Uterus (tissue), 4 donors: ENCODE measurements at places on chromosomes 7 and 10.

GRCh38 chr7:143504215-143504936 is 26.7 kb downstream of the TAS2R41 start:
- no peaks in the 10 kb centered on the region for H3K4me1 ChIP-seq
- no peak for DNase-seq
- H3K27me3 ChIP-seq = no peaks in the 10 kb centered on the region
- H3K4me3 ChIP-seq = no peak overlapping the region
- no peak overlapping the region for H3K27ac ChIP-seq

DNA sequence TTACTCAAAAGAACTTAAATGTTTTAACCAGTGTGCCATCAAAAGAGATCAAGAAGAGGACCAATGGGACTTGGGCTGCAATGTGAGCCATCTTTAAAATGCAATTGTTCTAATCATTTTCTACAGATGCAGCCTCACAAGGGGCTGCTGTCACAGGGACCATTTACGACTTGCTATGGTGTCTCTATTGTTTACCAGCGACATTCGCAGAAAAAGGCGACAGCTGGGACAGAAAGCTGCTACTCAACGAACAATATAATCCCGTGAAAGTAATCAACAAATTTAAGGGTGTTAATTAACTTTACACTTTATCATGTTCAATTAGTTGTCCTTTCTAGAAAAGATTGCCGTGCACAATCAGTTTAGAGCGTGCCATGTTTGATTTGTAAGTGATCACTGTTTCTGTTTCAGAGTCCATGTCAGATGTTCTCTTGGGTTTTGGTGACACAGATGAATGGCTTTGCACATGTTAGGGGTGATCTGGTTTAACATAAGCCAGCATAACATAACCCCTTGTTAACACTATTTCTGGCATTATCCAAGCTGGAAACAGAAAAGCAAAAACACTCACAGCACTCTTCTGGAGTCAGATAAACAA is 110.8 kb downstream of the HIBADH start:
- no peak for DNase-seq
- no peaks in the 10 kb centered on the region for H3K27me3 ChIP-seq
- no peak overlapping the region for H3K4me3 ChIP-seq
- no peak overlapping the region for H3K27ac ChIP-seq
- no peaks in the 10 kb centered on the region for H3K36me3 ChIP-seq
- H3K4me1 ChIP-seq = no peaks in the 10 kb centered on the region

- H3K27ac ChIP-seq = no peak overlapping the region
- H3K4me1 ChIP-seq = no peaks in the 10 kb centered on the region
- no peaks in the 10 kb centered on the region for H3K27me3 ChIP-seq
These were observed 25.1 kb upstream of the PDZD8 start for GRCh38 chr10:117400329-117400728.

DNA sequence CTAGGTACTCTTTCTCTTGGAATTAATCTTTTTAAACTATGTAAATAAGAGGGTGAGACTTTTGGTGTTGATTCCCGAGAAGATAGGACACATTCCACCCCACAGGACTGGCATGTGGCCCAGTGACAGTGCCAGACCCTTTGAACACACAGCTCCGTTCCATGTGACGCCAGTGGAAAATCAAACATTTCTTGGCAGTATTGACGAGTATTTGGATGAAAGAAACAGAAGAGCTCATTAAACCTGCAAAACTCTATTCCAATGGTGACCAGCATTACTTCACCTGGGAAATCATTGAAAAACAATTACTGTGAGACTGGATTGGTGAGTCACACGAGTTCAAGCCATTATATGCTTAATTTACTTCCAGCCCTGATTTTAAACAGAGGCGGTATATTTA is 25.8 kb downstream of the AKR1E2 start:
- no peak for DNase-seq
- no peaks in the 10 kb centered on the region for H3K4me1 ChIP-seq
- no peak overlapping the region for H3K27ac ChIP-seq
- H3K4me3 ChIP-seq = no peak overlapping the region

DNA sequence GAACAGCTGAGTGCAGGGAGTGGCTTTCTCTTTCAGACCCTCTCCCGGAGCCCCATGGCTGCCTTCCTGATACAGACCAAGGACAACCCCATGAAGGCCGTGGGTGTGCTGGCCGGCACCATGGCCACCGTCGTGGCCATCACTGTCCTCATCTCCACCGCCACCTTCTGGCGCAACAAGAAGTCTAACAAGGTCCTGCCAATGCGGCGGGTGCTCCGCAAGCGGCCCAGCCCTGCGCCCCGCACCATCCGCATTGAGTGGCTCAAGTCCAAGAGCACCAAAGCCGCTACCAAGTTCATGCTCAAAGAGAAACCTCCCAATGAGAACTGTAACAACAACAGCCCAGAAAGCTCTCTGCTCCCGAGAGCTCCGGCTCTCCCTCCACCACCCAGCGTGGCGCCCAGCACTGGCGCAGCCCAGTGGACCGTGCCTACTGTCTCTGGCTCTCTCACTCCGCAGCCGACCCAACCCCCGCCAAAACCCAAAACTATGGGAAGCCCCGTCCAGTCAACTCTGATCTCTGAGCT is 11.2 kb downstream of the LRIT2 start:
- H3K27me3 ChIP-seq = no peaks in the 10 kb centered on the region
- no peak for DNase-seq
- H3K4me1 ChIP-seq = no peaks in the 10 kb centered on the region
- H3K4me3 ChIP-seq = no peak overlapping the region
- no peaks in the 10 kb centered on the region for H3K36me3 ChIP-seq

DNA sequence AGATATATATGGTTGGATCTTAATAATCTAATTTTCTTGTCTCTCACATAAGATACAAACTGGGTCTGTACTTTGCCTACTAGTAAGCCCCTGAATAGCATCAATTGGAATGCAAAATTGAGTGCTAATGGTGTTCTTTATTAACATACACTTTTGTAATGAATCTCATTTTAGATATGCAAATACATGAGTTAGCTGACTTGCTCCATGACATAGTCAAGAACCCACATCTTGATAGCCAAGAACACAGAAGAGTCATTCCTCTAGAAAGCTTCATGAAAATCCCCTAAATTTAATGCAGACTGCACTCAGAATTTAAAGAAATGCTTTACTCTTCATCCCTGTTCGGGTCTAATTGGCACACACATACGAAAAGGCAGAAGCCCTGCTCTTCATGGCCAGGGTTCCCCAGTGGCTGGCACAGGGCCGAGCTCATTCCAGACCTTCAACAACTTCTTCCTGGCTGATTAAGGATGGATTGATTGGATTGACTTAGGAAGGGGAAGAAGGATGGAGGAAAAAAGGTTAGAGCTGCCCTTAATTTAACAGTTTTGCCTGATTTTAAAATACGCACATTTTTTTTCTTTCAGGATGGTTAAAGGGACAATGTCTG is 431.1 kb upstream of the KLF6 start:
- no peak overlapping the region for H3K4me3 ChIP-seq
- no peaks in the 10 kb centered on the region for H3K36me3 ChIP-seq
- no peak for DNase-seq
- H3K4me1 ChIP-seq = no peaks in the 10 kb centered on the region

- H3K36me3 ChIP-seq = no peaks in the 10 kb centered on the region
- H3K4me1 ChIP-seq = no peaks in the 10 kb centered on the region
- no peaks in the 10 kb centered on the region for H3K27me3 ChIP-seq
- DNase-seq = no peak
- H3K27ac ChIP-seq = no peak overlapping the region
These were observed 11.7 kb downstream of the NOC3L start for GRCh38 chr10:94351089-94351488.

DNA sequence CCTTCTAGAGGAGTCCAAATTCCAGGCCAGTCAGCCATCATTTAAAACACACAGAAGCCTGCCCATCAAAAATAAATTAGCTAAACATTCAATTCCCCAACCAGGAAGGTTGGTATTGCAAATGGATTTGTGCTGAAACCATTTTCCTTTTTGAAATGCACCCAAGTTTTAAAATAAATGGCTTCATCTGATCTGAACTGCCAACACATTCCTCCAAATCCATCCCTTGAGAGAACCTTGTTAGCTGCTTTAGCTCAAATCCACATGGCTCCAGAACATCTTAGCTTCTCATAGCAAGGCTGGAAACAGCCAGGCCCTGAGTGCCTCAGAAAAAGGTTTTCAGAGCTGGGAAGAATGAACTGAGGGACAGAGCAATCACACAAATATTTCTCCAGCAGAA is 306.3 kb downstream of the FZD1 start:
- DNase-seq = no peak
- H3K27ac ChIP-seq = no peak overlapping the region
- H3K36me3 ChIP-seq = no peaks in the 10 kb centered on the region
- no peaks in the 10 kb centered on the region for H3K4me1 ChIP-seq
- H3K4me3 ChIP-seq = no peak overlapping the region
- no peaks in the 10 kb centered on the region for H3K27me3 ChIP-seq

DNA sequence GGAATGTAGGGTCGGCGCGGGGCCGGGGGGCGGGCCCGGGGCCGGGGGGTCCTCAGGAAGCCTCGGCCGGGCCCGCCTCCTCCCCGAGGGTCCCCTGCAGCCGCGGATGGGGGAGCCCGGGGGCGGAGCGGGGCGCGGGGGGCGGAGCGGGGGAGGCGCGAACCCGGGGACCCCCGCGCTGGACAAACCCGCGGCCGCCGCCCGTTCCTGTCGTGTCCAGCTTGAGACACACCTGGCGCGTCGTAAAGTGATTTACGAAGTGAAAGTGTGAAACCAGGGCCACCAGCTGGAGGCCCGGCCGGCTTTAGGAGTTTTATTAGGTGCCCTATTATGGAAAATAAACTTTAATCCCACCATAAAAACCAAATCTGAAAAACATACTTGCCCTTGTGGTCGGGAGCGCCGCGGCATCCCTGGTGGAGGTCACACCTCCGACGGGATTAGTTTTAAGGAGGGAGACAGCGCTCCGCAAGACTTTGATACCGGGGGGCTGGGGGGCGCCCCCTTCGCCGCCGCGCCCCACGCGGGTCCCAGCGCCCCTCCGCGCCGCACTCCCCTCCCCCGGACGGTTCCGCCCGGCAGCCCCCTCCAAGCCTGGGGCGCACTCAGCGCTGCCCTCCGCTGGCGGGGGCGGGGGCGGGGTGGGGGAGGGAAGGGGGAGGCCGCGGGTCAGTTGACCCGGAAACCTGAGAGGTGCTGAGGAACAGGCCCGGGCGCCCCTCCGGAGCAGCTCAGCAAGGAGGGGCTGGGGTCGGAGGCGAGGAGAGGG is 10.3 kb downstream of the MNX1 start:
- no peak overlapping the region for H3K27ac ChIP-seq
- H3K27me3 ChIP-seq = peaks cover 47% of the 10 kb centered on the region
- no peaks in the 10 kb centered on the region for H3K36me3 ChIP-seq
- no peak for DNase-seq
- H3K4me1 ChIP-seq = peaks cover 4% of the 10 kb centered on the region
